ENCODE measurements at places on chromosomes 1 and 21. TPM values are rescaled to one million over a fixed set of nuclear protein-coding genes. Genes with fewer than 3 reads are reported as not detected.
A peak's percentile ranks its signal among the peaks of the same experiment; 100 is the strongest.

The KMO gene
- total RNA-seq: not detected

The ZNF697 gene
- 4.7 TPM for total RNA-seq

The ETNK2 gene
- total RNA-seq: 6.7 TPM

The SPRR2A gene
- total RNA-seq: 0.67 TPM

The IQCC gene
- 0.69 TPM for total RNA-seq

DNA sequence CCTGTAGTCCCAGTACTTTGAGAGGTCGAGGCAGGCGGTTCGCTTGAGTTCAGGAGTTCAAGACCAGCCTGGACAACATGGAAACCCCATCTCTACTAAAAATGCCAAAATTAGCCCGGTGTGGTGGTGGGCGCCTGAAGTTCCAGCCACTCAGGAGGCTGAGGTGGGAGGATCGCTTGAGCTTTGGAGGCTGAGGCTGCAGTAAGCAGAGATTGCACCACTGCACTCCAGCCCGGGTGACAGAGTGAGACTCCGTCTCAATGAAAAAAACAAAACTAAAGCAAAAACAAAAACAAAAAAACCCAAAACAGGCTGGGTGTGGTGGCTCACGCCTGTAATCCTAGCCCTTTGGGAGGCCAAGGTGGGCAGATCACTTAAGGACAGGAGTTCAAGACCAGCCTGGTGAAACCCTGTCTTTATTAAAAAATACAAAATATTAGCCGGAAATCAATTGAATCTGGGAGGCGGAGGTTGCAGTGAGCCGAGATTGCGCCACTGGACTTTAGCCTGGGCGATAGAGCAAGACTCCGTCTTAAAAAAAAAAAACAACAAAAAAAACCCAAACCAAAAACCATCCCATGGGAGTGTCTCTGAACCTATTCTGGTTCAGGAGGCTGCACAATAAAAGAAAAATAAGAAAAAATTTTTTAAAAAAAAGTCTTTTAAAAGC is 1.7 kb upstream of the CGN start:
- no peak for ATAC-seq

- no peak for ATAC-seq
These were observed 64.4 kb downstream of the PHTF1 start for GRCh38 chr1:113694910-113695309.

DNA sequence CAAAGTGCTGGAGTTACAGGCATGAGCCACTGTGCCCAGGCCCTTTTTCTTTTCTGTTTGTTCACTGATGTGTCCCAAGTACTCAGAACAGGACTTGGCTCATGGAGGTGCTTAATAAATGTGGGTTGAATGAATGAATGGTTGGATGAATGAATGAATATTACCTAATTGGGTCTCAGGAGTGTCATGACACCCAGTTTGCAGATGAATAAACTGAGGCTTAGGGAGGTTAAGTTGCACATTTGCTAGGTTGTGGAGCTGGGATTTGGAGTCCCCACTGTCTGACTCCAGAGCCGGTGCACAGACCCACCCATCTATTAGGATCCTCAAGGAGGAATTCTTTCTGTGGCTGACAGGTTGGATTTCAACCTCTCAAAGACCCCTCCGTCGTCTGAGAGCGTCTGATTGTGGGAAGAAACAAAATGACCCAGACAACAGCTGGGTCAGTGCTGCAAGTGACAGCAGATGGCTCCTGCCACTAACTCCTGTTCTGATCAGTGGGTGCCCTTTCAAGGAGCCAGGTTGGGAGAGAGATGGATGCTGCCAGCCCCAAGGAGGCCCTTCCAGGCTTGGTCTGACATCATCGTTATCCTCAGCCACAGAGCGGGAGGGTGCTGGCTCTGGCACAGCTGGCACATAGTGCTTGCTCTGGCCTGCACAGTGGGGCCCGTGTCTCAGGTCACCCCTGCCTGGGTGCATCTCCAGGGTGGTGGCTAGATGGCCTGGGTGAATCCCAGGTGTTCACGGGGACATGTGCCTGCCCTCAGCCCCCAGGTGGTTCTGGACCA is 24.2 kb downstream of the ARHGEF10L start:
- peak; percentile 29 for ATAC-seq

GRCh38 chr21:14955936-14956520 is 108.8 kb downstream of the NRIP1 start:
- ATAC-seq: no peak

GRCh38 chr21:32499249-32500055 is 85.9 kb downstream of the TCP10L start:
- no peak for ATAC-seq

- ATAC-seq: no peak
These were observed 159.8 kb downstream of the PBX1 start for GRCh38 chr1:164718821-164719220.

DNA sequence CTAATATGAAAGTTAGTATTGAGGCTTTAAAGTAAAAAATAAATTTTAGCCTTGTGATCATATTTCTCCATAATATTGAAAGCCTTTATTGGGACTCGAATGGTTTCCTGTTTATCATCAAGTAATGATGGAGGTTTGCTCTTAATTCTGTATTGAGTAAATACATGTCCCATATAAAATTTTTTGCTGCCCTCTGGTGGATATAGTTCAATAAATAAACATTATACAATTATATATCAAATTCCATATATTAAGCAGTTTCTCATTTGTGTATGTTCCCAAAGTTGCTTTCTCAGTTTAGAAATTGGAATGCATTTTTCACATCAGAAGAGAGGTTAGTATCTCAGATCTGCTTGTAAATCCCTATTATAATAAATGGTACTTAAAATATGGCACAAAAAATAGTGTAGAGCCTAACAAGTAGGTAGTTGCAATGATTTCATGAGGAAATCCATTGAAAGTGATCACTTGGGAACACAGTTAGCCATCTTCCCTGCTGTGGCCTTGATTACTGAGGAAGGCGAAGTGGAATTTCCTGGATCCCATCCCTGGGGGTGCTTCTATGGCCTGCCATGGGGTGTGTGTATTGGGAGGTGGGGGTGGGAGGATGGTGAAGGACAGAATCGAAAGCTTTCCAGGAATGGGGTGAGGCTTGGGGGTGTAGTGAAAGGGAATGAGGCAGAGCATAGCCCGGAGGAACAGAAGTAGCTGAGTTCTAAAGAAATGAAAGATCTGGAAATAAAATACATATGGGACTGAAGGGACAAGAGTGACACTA is 84.1 kb upstream of the C21orf91 start:
- ATAC-seq: no peak

DNA sequence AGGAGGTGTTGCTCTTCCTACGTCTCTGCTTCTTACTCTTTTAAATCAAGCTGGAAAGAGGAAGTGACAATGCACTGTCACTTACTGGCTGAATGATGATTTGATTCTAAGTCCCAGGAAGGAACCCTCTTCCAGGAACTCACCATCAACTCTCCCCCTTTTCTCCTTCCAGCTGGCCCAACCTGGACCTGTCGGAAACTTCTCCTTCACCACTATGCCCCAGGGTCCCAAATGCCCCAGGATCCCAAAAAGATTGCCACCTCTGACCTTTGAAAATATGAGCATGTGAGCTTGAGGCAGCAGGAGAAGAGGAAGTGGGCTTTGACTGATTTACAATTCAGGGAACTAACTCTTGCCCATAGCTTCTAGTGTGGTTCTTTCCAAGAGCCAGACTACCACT is 5.3 kb upstream of the ADAMTS5 start:
- no peak for ATAC-seq

- ATAC-seq: no peak
These were observed 645.6 kb downstream of the PLA2G4A start for GRCh38 chr1:187474336-187474735.

DNA sequence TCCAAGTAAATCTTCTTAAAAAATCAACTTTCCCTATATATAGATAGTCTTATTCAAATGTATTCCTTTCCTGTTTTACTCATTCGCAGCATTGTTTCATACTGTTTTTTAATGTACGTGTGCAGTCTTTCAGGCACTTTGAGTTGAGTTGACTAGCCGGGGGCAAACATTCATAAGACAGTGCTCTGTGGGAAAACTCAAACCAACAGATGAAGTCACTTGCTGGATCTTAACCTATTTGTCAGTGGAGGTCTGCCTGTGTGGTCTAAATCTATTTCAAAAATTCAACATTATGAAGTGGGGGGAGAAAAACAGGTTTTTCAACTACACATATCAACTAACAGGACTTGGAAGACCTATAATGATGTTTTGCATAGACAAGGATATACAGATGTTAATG is 6.2 kb downstream of the HSD11B1 start:
- no peak for ATAC-seq

All from gastroesophageal sphincter (tissue), 4 donors.